ENCODE measurements at places on chromosomes 12 and 14.
A peak's percentile ranks its signal among the peaks of the same experiment; 100 is the strongest.

DNA sequence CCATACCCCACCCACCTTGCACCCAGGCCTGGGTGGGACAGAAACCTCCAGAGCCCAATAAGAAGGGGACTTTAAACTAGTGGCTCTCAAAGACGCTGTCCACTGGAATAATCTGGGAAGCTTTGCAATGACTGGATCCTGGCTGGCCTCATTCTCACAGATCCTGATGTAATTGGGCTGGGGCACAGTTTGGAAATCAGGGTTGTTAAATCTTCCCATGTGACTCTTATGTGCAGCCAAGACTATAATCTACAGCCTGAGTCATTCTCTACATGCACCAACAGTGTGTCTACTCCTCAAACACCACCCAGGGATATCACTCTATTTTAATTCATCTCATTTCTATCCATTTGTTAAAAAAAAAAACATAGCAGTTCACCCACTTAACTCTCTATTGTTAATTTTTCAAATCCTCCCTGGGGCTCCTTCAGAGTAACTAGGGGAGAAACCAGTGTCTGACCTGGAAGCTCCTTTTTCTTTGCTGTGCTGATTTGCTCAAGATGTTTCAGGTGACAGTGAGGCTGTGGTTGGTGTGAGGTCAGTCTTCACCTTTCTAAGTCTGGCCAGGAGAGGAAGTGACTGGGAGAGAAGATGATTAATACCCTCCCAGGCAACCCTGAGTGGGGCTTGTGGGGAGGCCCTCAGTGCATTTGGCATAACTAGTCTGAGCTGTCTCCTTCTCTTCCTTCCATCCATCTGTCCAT lies 211.6 kb upstream of the SFSWAP start:
- DNase-seq: no peak

GRCh38 chr14:65096323-65097089 lies 5.8 kb downstream of the MAX start:
- no peak for DNase-seq

DNA sequence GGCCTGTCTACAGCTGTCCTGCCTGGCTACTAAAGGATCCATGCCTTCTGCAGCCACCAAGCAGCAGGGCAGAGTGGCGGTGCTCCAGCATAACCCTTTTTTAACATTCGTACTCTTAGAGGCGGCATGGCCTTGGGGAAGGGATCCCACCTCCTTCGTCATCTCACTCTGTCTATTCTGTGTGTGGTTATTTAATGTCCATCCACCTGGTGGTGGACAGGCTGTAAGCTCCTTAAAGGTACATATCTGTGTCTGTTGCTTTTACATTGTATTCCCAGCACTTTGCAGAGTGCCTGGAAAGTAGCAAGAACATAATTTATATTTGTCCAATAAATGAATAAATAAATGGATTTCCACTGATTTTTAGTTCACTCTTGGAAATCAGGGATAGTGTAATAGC lies 15.7 kb upstream of the ACOT1 start:
- DNase-seq: no peak

DNA sequence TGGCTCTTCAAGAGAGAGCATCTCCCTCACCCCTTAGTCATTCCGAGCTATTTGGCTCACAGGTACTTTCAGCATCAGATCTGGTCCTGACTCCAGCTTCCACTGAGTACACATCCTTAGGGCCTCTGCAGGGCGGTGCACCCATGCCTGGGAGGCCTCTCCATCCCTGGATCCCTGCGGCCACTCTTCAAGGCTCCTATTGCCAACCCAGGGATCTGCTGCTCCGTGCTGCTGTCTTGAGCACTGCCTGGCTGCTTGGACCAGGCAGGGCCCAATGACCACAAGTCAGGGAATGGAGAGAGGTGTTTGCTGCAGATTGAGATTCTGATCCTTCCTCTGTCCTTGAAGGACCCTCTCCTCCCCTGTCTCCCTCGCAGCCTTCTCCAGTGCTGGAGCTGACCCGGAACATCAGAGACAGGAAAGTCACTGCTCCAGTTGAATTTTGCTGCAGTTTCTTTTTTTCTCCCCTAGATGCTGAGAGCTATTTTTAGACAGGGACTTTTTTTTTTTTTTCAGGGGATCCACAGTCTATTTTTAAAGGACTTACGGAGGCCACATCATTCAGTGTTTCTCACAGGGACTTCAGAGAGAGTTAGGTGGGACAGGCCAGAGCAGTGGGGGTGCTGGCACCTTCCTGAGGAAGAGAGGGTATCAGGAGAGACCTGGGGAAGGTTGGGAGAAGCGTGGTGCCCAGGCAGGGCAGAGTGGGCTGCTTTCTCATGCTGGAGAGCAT lies 50.1 kb upstream of the KCNA1 start:
- no peak for DNase-seq

- DNase-seq: peak; percentile 56
Measured at GRCh38 chr12:48001505-48002413, 2.5 kb downstream of the COL2A1 start.

- DNase-seq: no peak
Measured at GRCh38 chr12:90003688-90004087, 295.1 kb upstream of the ATP2B1 start.

GRCh38 chr12:113230315-113231234 lies 9.3 kb downstream of the TPCN1 start:
- no peak for DNase-seq

DNA sequence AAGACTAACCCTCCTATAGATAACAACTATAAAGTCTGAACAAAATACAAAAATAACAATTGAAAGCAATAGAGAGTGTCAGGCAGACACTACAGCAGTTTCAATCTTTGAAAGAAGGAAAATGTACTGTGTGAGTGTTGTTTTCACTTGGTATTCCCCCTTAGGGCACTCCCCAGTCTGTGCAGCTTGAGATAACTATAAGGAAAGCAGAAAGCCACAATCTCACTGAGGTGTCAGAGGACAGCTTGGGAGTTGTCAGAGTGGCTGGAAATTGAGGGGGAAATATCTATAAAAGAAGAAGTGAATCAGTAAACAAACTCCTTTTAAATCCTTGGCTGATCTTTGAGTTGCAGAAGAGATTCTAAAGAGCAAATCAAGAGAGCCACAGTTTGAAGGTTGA lies 364.8 kb downstream of the NELL2 start:
- DNase-seq: no peak

DNA sequence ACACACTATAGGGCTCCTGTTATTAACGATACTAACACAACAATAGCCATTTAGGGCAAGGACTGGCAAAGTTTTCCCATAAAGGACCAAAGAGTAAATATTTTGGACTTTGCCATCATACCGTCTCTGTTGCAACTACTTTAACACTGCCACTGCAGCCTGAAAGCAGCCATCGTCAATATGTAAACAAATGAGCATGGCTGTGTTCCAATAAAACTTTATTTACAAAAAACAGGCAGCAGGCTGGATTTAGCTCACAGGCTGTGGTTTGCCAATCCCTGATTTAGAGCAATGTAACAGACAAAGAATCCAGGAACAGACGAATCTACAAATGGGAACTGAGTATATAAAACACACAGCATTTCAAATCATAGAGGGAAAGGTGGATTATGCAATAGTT lies 84.1 kb downstream of the FRMD6 start:
- DNase-seq: no peak

DNA sequence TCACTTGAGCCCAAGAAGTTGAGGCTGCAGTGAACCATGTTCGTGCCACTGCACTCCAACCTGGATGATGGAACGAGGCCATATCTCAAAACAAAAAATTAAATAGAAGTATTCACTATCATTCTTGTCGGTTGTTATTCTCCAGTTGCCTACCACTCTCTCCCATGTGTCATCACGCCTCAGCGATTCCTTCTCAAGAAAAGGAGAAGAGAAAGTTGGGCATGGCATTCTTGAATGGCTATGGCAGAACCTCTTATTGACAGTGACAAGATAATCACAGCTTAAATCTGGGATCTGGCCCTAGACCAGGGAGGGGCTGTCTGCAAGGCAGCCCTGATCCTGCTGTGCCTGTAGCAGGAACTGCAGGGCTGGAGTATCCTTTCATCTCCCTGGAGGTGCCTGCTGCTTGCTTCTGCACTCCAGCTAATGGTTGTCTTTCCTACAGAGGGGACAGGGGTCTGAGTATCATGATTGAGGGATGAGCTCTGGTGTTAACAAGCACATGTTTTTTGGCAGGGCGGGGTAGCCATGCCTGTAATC lies 12.8 kb upstream of the MLEC start:
- DNase-seq: no peak

GRCh38 chr14:53630336-53630735 lies 326.3 kb downstream of the BMP4 start:
- no peak for DNase-seq

- DNase-seq: no peak
Measured at GRCh38 chr14:64738281-64738804, 34.1 kb downstream of the PLEKHG3 start.

DNA sequence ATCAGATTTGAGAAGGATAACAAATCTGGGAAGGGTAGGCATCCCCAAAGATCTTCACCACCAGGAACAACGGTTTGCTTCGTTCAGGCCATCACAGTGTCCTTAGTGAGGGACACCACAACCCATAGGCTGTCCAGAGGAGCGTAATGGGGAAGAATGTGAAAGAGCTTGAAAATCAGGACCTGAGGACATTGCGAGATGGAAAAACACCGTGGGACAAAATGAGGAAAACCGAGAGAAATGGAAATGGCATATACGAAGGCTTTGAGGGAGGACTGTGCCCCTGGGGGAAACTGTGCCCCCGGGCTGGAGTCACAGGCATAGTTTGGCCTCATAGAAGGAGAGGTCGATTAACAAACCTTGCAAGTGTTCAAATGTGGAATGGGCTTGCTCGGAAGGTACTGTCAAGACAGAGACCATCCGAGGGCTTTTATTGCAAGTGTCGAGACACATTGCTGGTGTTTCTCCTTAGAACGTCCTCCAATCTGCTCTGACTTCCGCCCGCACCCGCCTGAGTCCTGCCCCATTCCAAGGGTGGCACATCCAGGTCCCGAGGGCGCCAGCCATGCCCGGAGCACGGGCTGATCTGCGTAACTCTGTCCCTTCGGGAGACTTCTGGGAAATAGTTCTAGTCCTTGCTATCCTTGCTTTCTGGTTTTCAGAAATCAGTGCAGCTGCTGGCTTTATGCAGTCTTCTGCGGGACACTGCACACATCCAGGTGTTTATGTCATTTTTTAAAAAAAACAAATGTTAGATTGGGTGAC lies 885 bp upstream of the PALS1 start:
- DNase-seq: peak; percentile 19

- no peak for DNase-seq
Measured at GRCh38 chr14:91410771-91411536, 6.7 kb downstream of the CCDC88C start.

- no peak for DNase-seq
Measured at GRCh38 chr12:112307317-112308011, 74.8 kb downstream of the HECTD4 start.

- peak; percentile 47 for DNase-seq
Measured at GRCh38 chr14:64549791-64550620, at the start of gene PPP1R36. PPP1R36 (plus strand) TSS chr14:64549961; CDS start chr14:64549998, 37 bp downstream.

DNA sequence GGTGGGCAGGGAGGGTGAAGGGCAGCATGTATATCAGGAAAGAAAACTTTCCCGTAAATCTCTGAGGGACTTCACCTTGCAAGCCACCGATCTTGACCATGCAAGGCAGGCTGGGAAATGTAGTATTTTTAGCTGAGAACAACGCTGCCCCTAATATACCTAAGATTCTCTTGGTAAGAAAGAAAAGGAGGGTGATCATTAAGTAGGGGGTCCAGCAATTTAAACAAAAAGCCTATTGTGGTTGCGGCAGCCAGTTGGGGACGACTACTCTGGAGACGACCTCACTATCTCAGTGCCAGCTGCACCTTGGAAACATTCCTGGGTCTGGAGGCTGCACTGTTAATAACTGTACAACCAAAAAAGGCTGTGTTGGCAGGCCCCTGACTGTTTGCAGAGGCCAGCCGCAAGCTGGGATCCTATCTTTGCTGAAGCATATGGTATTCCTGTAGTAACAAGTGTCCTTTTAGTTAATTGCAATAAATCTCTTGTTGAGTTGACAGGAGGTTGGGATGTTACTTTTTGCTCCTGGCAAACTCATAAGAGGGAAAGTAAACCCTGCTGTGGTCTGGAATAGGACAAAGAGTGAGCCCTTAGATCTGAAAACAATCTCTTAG lies 6.4 kb downstream of the APOLD1 start:
- DNase-seq: no peak
